DND-41 (cell line): ENCODE measurements at places on chromosomes 6 and 20.

DNA sequence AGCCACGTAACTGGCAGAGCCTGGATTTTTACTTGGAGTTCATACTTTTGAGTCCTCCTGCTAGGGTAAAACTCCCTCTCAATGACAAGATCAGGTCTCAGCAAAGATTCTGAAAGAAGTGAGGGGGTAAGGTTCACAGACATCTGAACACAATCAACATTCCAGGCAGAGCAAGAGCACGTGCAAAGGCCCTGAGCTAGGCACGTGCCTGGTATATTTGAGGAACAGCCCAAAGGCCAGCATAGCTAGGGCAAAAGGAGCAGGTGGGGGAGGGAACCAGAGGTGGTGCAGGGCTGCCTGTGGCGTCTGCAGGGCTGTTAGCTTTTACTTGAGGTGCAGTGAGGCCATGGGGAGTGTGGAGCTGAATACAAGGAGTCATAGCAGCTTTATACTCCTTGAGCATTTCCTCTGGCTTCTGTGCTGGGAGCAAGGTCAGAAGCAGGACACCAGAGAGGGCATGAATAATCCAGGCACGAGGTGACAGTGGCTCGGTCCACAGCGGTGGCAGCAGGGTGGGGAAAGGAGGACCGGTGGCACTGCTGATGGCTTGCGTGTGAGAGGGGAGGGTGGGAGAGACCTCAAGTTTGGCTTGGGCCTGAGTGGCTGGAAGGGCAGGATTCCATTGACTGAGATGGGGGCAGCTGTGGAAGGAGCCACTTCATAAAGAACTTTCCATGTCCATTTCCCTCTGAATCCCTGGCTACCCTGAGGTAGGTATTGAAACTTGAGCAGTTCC is 57.0 kb downstream of the DLGAP4 start:
- DNase-seq: no peak

DNA sequence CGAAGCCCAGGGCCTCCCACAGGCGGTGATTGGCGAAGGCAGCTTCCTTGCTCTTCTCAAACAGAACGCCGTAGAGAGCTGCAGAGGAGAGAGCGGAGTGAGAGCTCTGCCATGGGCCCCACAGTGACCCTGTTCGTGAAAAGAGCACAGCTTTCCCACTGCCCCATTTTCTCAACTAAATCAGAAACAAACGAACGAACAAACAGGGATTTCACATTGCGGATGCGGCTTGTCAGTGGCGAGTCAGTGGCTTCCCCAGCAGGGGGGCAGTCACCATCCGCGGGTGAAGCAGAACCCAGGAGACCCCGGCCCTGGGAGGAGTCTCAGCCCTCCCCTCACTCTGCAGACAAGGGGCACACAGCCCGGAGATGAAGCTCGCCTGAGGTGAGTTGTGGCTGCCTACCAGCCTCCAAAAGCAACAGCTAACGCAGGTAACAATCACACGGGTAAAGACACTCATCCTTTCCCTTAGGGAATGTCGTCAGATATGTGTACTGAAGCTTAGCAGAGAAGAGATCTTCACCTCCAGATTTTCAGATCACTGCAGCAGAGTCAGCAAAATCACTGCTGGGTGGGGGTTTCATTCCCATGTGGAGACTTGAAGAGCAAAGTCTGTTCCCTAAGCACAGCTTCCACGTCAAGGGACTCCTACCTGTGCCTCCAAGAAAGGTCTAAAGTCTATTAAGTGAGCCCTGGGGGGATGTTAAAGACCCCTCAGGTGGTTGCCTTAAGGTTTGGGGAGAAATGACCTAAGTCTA is 51.2 kb upstream of the GPR31 start:
- no peak for DNase-seq

DNA sequence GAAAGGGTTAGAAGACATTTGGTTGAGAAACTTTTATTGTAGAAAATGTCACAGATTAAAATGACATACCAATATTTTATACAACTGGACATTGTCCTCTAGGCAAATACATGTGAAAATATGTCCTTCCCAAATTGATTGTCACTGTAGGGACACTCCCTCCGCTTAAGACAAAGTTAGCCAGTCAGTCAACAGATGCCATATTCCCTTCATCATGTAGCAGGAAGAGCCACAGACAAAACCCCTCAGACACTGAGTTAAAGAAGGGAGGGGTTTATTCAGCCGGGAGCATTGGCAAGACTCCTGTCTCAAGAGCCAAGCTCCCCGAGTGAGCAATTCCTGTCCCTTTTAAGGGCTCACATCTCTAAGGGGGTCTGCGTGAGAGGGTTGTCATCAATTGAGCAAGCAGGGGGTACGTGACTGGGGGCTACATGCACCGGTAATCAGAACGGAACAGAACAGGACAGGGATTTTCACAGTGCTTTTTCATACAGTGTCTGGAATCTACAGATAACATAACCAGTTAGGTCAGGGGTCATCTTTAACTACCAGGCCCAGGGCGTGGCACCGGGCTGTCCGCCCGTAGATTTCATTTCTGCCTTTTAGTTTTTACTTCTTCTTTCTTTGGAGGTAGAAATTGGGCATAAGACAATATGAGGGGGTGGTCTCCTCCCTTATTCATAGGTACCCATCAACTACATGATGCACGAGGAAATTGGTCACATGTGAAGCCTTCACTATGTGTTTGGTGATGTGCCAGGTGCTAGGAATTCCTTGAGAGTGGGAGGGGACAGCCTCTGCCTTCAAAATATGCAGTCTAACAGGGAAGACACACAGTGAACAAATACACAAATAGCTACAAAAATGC is 155.7 kb upstream of the CDYL start:
- no peak for DNase-seq

DNA sequence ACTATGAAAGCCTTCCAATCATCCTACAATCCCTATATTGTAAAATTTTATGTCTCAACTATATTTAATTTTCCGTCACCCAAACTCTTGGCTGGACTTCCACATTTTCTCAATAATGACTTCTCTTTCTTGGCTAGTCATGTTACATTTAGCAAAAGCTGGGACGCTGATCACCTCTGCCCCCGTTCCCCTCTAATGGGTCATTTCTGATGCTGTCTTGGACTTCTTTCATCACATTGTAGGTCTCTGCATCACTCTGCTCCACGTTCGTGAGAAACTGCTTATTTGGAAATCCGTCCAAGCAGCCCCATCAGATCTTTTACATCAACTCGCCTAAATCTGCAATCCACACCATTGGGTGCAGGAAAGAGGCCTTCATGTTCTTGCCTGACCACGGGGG is 203.8 kb downstream of the MYLK4 start:
- DNase-seq: no peak

GRCh38 chr6:38259736-38260135 is 380.0 kb downstream of the BTBD9 start:
- DNase-seq: no peak

- DNase-seq: no peak
Measured at GRCh38 chr20:48338717-48339116, 489.1 kb downstream of the PREX1 start.

DNA sequence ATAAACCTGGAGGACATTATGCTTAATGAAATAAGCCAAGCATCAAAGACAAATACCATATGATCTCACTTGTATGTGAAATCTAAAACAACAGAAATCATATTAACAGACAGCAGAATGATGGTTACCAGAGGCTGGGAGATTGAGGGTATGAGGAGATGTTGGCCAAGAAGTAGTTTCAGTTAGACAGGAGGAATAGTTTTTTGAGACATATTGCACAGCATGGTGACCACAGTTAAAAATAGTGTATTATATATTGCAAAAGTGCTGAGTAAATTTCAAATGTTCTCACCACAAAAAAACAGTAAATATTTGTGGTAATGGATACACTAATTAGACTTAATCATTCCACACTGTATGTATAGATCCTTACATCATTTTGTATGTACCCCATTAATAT is 1.8 kb downstream of the GABRR1 start:
- DNase-seq: no peak

DNA sequence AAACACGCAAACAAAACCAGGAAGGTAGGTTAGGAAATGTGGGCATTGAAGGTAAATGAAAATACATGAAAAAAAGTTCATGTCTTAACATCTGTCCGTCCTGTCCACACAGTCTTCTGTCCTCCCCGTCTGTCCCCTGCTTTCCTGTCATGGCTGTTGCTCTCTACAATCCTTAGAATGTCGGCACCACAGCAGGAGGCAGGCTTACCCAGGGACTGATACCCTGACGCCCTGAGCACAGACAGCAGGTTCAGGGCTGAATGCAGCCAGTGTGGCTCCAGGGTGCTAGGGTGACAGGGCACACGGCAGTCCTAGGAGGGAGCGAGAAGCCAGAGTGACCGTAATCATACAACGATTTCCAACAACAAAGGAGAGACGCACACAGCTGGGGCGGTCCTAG is 123.7 kb downstream of the IRF4 start:
- no peak for DNase-seq

DNA sequence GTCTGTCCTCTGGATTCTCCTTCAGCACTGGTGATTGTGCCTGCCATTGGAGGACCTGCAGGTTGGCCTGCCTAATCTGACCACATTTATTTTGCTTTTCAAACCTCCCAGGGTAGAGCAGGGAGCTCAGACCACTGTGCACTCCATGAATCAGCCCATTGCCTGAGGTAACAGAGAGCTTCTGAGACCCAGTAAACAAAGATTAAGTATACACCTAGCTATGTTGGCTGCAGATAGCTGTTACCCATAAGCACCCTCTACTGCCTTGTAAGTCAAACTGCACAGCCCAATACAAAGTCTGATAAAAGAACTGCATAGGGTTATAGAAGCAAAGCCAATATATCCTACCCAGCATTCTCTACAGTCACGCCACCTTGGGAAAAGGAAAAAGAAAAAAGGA is 338.7 kb downstream of the HTR1B start:
- DNase-seq: no peak

DNA sequence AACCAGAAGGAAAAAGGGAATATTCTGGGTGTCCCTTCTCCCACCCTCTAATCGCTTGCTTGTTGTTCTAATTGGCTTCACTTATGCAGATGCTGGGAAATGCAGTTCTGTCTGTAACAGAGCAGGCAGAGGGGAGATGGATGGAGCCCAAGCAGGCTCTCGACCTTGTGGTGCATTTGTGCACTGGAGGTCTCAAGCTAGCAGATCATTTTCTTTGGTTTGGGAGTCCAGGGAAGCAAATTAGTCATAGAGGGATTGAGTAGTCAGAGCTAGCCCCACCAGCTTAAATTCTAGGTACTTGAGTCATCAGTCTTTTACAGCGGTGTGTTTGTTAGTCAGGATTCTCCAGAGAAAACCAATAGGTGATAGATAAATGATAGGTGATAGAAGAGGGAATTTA is 234.7 kb upstream of the ECI2 start:
- no peak for DNase-seq

- no peak for DNase-seq
Measured at GRCh38 chr6:30446259-30446658, 43.0 kb upstream of the HLA-E start.
